ENCODE measurements at places on chromosomes 3 and 15.
A peak's percentile ranks its signal among the peaks of the same experiment; 100 is the strongest.

DNA sequence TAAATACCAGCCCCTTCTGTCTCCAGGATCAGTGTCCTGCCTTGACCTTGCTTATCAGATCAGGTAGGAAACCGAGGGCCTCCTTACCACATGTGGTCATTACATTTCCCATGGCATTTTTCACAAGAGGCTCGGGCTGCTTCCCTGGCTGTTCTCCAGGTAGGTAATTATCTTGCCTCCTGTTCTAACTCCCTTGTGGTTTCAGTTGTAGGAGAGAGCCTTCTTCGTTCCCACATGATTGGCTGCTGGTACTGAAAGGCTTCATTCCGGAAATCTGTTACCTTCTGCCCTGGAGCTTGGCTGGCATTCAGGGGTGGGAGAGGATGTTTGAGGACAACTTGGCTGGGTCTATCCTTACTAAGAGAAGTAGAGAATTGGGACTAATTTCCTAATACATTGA lies 46.8 kb upstream of the RORA start:
- DNase-seq: no peak

DNA sequence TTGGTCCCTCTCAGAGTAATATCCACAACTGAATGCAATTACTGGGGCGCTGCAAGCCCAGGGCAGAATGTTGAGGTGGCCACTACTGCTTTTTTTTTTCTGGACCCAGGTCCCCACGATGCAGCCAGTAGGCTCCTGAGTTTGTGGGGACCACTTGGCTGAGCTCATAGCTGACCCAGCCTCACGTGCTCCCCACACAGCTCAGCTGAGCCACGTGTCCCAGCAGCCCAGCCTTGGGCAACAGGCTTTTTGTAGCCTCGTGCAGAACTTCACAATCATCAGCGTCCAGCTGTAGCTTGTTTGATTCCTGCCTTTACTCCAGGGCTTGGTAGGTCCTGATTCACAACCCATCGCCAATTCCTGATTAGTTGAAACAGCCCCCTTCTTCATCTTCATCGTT lies 117.3 kb downstream of the ETFA start:
- no peak for DNase-seq

DNA sequence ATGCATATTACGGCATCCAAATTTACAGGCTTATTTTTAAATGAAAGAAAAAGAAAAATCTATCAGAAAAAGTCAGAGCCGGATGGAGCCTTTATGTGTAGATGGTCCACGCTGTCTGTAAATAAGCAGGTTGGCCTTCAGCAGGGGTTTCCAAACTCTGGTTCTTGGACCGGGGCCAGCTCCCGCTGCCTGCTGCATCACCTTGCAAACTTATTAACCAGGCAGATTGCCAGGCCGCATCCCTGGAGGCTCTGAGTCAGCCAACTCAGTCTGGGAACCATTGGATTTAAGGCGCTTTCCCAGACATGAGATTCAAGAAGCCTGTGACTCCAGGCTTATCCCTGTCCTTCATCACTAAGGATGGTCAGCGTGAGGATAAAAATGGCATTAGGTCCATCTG lies 212.4 kb downstream of the OPA1 start:
- DNase-seq: no peak

DNA sequence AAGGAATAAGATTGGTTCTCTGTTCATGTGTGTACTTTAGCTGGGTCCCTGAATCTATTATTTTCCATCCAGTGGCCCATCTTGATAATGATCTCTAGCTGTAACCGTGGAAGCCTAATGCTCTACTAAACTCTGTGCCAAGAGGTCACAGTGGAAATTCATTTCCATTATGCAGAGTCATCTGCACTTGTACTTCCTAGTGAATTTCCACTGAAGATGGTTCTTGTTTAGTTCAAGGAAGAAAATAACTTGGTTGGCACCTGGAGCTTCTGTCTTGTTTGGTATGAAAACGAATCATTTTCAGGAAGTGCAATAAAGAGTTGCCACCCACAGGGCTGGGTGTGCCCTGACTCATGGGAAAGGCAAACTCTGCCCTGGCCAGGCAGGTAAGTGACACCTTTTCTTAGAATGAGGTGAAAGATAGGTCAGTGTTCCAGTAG lies 10.3 kb downstream of the LPP start:
- no peak for DNase-seq

DNA sequence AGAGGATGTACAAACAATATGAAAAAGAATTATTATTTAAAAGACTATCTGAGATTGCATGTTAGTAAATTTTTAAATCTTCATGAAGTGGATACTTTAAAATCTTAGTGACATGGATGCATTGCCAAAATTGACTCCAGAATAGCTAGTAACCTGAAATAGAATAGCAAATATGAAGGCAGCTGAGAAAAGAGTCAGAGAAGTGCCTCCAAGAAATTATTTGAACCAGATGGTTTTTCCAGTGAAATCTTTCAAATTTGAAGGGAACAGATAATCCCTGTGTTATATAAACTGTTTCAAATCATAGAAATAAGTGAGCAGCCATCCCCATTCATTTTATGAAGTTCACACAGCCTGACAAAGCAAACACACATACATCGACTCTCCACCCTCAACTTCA lies 29.6 kb downstream of the FSIP1 start:
- no peak for DNase-seq

DNA sequence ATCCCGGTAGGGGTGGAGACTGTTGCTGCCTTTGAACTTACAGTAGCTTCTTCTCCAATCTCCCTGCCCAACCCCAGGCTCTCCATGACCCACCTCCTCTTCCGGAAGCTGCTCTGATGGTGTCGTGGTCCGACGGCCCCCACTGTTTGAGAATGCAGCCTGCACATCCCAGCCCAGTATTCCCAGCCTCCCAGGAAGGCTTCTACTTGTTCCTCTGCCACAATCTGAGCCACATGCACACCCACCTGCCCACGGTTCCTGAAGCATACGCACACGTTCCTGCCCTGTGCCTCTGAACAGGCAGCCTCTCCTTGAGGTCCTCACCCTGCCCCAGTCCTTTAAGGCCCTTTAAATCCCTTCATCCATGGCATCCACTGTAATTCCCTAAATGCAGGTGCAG lies 57.4 kb downstream of the ABTB1 start:
- DNase-seq: no peak

DNA sequence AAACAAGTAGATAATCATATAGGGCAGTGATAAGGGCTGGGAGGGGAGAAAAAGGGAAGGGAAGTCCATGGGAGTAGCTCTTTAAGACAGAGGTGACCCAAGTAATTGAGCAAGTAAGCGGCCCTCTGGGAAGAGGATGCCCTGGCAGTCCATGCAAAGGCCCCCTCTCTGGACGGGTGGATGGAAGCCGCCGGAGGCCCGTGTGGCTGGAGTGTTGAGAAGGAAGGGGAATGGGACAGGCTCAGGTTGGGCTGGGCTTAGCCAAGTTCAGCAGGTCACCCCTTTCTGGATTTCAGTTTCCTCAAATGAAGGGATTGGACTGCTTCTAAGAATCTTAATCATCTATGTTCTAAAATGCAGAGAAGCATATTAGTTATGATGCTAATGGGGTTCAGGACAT lies 32.4 kb upstream of the TRPM1 start:
- DNase-seq: no peak

- no peak for DNase-seq
Observed at GRCh38 chr3:196192036-196192523, 19.1 kb downstream of the ZDHHC19 start.

DNA sequence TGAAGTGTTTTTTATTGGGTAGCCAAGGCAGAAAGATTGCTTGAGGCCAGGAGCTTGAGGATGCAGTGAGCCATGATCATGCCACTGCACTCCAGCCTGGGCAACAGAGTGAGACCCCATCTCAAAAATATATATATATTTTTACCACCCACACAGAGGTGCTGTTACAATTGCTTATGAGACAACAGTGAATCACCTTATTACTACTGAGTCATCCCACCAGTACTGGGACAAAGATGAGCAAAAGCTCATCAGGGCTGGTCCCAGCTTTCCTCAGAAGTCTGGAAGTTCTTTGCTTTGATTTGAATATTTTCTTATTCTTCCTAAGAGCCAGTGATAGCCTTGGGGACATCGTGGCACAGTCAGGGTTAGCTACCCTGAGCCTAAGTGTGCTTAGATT lies 207.7 kb downstream of the SOX2 start:
- no peak for DNase-seq

- DNase-seq: no peak
Observed at GRCh38 chr3:113910966-113911365, 36.8 kb upstream of the ZDHHC23 start.

DNA sequence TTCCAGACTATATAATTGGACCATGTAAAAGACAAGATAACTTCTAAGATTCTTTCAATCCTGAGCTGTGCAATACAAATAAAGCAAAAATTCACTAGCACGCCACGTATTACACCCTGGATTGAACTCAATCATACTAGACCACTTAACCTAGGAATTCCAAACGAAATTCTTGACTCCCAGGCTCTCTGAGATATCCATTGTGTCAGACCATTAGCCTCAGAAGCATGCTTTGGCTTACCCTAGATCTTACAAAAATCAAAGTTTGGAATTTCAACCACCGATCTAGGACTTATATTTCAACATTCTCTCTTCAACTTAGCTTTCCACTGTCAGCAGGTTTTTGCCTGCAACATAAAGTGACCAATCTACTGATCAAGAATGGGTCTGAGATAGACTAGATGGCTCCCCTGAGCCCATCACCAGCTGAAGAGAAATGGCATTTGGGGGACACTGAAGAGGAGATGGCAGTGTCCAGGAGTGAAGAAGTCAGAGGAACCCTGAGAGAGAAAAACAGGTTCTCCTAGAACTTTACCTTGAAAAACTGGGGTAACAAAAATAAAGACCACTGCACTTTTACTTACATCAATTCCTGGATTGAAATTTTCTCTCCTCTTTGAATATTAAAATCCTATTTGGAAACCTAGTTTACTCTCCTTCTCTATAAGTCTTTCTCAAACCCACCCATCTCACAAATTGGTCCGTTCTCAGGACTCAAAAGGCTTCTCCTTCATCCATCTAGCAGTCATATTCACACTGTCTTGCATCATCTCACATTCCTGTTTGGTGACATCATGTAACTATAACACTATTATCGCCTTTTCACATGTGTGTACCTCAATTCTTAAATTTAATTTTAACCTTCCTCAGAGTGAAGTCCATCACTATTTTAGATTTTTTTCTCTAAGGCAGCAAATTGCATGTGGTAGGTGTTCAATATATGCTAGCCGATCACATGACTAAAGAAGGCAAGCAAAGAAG lies 18.5 kb downstream of the CPNE4 start:
- peak; percentile 16 for DNase-seq

DNA sequence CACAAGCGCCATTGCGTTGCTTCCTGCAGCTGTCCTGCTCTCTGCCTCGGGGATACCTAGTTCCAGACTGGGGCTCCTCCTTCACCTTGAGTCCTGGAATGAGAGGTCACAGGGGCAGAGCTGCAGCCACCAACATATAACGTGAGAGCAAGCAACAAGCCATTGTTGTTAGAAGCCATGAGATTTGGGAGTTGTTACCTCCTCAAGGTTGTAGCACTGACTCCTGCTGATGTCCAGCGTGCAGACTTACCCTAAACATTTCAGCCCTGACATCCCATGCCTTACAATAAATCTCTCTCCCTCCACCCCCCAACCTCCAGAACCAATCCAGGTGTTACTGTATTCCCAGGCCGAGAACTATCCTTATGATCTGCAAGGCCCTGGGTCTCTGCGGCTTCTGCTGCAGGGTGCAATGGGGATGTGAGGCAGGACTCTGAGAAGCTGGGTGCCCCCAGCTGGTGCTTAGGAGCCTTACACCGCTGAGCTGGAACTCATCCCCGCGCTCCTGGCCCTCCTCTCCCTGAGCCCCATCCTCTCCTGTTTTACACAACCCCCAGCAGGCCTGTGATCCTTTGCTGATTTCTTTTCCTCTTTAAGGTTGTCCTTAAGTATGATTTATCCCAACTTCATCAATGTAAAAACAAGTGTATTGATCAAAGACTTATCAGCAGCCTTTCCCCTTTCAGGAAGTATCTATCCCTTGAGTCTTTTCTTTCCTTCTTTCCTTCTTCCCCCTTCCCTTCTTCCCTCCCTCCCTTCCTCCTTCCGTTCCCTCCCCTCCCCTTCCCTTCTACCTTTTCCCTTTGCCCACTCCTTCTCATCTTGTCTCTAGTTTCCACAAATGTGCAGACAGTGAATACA lies 84.2 kb upstream of the ABHD2 start:
- DNase-seq: peak; percentile 60

- DNase-seq: no peak
Observed at GRCh38 chr3:40437889-40438288, 19.2 kb upstream of the RPL14 start.

DNA sequence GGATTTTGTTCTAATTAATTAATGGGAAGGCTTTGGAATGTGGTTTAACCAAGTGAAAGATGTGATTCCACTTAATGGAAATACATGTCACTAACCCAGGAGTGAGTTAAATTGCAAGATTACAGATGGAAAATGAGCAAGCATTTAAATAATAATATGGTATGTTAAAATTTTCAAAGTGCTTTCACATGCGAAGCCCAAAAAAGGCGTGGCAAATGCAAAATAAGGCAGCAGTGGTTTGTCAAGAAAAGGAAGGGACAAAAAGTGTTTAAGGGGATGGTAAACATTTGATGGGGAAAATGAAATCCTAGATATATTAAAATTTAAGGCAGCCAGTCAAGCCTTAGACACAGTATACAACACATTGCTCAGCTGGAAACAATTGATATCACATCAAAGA lies 2.9 kb downstream of the TICRR start:
- DNase-seq: no peak

DNA sequence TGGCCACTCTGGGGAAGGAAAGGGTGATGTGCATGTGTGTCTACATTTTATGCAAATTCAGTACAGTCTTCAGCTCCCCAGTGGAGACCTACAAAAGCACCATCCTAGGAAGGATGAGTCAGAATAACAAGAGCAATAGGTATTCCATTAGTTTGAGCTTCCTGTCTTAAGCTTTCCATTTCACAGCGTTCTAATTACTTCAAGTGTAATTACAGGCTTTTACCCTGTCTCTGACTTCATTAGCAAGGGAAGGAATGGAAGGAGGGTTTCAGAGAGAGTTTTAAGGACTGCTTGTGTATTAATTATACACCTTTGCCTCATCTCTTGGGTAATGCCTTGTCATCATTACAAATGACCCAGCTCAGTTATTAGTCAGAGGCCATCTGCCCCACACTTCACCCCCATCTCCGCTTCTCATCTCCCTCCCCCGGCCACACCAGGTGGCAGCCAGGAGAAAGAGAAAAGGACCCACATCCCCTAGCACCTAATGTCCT lies 202.8 kb upstream of the MRPL3 start:
- no peak for DNase-seq

- DNase-seq: no peak
Observed at GRCh38 chr15:79066391-79067071, 24.0 kb downstream of the RASGRF1 start.

- DNase-seq: no peak
Observed at GRCh38 chr3:5140230-5140621, 18.1 kb downstream of the ARL8B start.

GRCh38 chr3:120908795-120909601 lies 993 bp downstream of the STXBP5L start:
- no peak for DNase-seq

DNA sequence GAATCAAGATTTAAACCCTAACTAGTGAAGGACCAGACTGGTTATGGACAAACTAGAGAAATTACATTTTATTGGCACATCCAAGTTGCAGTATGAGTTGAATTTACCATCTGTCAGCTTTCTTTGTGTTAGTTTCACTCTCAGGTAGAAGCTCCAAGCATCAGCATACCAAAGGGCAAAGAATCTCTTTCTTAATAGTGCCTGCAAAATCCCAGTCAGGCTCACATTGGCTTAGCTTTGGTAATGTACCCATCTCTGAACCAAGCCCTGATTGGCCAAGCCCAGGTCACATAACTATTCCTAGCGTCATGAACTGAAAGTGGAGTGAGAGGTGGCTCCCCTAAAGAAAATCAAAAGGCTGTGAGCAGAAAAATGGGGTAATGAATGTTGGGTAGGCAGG lies 66.9 kb downstream of the CCNL1 start:
- no peak for DNase-seq

- no peak for DNase-seq
Observed at GRCh38 chr3:189637750-189638149, 6.6 kb downstream of the TP63 start.
